ENCODE measurements at places on chromosomes 7 and 10. TPM values are rescaled to one million over a fixed set of nuclear protein-coding genes. Genes with fewer than 3 reads are reported as not detected.

PTN gene
- not detected for total RNA-seq

ZNF503 gene
- total RNA-seq: 30.4 TPM

- no peak for DNase-seq
Measured at GRCh38 chr10:132709471-132709951, 76.4 kb downstream of the NKX6-2 start.

- peak; percentile 44 for DNase-seq
Measured at GRCh38 chr10:6669269-6669859, 89.3 kb upstream of the PRKCQ start.

DNA sequence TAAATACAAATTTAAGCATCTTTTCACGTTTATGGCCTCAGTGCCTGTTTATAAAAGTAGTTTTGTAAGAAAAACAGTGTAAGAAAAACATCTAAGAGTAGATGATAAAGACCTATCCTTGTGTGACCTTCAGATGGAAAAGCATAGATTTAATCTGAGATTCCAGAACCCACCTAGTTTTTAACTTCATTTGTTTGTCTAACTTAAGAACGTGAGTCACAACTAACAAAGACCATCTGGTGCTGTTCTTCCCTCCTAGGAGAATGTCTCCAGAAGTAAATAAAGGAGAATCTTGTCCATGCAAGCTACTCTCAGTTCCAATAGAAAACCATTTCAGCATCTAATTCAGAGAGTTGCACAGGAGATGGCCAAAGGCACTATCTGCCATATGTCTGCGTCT, 265.4 kb upstream of the C7orf33 start:
- no peak for DNase-seq

- no peak for DNase-seq
Measured at GRCh38 chr7:20220293-20220761, 3.1 kb upstream of the MACC1 start.

DNA sequence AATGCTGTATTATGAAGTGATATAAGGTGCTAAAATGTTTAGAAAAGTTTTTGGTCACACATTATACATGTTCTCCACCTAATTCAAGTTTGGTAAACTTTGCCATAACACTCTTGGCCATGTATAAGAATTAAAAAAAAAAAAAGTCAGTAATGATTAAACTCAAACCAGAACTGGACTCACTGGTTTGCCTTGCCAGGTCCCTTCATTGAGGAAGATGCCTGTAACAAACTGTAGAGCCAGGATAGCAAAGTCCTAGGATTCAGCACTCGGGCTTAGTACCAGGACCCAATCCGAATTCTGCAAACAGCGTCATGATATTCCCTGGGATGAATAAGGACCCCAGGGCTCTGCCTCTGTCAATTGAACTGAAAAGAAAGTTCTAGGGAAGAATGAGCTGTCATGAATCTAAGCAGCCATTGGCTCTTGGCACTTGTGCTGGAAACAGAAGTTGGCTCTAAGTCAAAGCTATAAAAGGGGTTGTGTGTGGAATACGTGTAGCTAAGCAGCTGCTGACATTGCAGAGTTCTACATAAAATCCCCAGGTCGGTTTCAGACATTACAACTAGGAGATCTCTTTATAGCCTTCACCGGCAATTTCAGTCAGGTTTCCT, 216.9 kb downstream of the C7orf25 start:
- DNase-seq: no peak

Measured in HCT116 (cell line).